ENCODE measurements at places on chromosomes 3 and 15.
A peak's percentile ranks its signal among the peaks of the same experiment; 100 is the strongest.

GRCh38 chr3:151539599-151539998 lies 78.7 kb upstream of the IGSF10 start:
- no peak for DNase-seq

DNA sequence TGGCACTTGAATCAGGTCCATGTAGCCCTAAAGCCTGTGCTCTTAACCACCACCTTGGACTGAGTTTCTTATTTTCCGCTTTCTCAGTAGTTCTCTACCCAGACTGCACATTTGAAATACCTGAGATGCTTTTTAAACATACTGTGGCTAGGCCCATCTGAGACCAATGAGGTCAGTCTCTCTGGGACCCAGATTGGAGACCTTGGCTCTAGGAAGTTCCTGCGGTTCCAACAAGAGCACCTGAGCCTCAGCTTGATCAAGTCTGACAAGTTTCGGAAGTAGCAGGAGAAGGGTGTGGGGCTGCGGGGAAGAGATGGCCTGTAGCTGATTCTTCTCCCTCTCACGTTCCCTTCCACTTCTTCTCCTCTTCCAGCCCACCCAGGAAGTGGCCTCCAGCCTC lies 11.5 kb upstream of the TSEN2 start:
- no peak for DNase-seq

DNA sequence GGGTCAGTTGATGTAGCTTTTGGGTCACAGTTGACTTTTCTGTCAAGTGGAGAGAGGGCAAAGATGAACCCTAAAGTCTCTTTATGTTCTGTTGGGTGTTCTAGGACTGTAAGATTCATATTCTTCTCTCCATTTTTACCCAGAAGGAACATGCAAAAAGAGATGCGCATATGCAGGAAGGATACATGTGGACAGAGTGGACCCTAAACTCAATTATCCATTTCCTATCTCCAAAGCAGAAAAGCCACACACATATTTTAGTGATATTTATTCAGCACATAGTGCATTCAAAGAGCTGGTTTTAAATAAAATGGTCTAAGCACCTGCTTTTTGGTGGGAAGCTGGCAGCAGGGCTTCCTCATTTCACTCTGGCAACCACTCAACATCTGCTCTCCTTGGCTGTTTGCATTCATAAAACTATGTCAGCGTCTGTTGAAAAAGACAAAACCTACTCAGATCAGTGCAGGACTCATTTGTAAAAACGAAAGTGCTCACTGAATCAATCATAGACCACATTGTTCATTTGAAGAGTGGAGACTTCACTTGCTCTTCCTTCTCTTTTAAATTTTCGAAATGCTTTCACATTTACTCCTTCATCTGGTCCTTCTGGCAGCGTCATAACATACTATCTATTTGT lies 96.6 kb downstream of the SEMA6D start:
- DNase-seq, result no peak

DNA sequence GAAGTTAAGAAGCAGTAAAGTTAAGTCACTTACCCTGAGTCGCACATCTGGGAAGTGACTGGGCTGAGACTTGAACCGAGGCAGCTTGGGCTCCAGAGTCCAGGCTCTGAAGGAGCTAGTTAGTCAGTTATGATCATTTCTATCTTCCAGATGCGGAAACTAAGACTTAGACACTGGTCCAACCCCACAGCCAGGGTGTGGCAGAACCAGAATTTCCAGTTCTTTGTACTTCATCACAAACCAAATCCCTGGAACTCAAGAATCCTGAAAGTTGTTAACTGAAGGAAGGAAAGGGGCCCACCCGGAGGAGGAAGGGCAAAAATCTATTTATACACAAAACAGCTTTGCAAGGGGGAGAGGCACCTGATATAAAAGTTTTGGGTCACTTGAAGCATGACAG lies 389.9 kb downstream of the SHQ1 start:
- no peak for DNase-seq

DNA sequence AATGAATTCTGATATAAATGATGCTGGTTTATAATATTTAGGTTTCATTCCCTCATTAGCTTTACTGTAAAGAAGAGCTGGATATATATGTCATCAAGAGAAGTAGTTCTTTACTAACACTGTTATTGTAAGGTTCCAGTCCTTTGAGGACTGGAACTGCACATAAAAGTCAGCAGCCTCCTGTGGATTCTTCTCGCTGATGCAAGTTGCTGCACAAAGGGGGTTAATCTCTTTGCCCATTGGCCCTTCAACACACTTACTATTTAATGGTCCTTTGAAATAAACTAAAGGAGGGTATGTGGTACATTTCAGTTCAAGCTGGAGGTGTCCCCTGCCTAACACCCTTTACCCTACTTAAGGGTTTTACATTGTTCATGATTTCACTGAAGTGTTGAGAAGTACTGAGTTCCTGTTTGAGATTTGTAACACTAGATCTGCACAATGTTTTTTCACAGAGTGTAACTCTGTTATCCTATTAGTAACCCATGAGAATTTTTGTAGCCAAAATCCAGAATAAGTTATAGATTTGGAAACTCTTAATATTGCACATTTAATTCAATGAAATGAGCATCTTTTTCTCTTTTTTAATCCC lies 43.9 kb downstream of the NR2C2 start:
- no peak for DNase-seq

GRCh38 chr15:42137461-42138261 lies 18.8 kb downstream of the PLA2G4F start:
- peak; percentile 29 for DNase-seq

GRCh38 chr3:134928819-134929218 lies 133.8 kb downstream of the EPHB1 start:
- DNase-seq, result no peak

GRCh38 chr15:96046620-96047240 lies 283.8 kb upstream of the NR2F2 start:
- DNase-seq, result no peak

- DNase-seq, result no peak
Measured at GRCh38 chr3:57816471-57817095, 60.5 kb downstream of the SLMAP start.

- no peak for DNase-seq
Measured at GRCh38 chr15:83644439-83644838, 9.5 kb upstream of the ADAMTSL3 start.

DNA sequence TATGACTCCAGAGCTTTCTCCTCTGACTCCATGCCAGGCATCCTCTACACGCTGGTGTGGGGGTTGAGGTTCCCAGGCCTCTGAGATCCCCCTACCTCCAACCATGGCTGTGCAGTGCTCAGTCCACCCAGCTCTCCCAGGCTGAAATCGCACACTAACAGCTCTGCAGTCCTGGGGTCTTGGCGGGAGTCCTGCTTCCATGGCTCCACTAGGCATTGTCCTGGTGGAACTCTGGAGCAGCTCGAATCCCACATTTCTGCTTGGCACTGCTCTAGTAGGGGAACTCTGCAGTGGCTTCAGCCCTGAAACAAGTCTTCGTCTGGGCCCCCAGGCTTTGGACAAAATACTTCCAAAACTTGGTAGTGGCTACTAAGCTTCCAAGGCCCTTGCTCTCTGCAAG lies 50.7 kb downstream of the ROPN1B start:
- DNase-seq, result no peak

DNA sequence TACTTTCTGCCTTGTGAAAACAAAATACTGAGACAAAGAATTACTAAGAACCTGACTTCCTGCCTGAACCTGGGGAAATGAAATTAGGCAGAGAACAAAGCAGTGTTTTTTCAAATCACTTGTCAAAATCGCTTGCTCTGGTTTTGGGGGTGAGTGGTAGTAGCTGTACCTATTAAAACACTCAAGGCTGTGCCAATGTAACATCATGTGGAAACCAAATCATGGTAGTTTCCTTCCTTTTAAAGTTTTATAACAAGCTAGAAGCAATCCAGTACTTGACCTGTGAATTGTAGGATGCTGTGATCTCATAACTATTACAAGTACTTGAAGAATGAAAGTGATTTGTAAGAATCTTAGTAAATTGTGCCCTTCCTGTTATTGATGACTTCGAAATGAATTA lies 6.7 kb downstream of the CMTM8 start:
- no peak for DNase-seq

DNA sequence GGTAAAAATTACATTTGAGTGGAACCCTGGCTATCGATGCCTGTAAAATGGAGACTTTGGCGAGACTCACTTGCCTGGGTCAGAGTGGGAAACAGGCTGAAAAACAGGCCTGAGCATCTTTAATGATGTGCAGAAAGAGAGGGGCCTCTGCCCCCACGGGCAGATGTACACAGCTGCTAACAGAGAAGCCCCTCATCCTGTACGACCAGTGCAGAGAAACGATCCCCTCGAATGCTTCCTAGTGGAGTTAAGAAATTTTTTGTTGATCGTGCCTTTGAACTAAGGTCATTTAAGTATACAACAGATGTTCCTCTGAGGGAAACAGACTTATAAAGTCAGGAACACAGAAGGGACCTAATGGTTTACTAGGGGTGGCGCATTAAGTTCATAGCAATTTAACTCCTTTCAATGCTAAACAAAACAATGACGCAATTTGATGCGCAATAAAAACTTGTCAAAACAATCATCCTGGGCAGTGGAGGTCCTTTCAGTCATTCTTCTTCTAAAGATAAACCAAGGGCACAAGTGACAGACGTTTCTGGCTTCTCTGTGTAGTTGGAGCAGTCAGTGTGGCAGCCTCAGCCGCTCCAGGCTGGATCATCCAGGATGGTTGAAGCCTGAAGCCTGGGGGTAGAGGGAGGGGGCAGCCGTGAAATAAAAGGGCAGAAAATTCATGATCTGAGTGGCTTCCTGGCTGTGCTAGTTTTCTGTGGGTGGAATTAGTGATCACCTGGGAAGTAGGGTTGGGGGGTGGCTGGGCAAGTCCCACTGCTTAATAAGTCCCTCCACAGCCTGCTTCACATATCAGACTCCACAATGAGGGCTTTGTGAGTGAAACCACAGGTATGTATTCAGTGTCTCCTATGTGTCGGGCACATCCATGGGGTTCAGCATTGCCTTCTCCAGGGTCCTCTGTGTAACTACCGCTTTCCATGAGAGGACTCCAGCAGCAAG lies 50.8 kb upstream of the MRPS22 start:
- DNase-seq, result no peak

DNA sequence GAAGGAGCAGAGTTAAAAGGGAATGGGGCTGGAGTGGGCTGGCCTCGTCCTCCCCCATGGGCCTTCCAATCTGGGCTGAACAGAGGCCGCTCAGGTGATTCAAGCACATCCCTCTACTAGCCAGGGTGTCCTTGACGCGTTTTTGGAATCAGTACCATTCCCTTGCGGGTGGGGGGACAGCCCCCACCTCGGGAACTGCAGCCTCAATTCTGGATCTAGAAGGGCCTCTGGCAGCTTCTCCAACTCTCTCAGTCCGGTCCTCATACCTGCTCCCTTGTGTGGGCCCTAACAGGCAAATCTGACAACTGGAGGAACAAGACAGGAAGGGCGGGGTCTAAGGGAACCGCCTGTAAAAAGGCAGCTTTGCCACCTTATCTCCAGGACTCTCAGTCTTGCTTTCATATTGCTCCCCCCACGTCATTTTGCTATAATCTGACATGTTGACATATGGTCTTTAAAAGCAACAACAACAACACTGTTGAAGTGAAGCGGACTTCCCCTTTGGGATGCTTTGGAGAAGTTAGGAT lies 802 bp upstream of the CHRNB4 start:
- DNase-seq, result no peak

DNA sequence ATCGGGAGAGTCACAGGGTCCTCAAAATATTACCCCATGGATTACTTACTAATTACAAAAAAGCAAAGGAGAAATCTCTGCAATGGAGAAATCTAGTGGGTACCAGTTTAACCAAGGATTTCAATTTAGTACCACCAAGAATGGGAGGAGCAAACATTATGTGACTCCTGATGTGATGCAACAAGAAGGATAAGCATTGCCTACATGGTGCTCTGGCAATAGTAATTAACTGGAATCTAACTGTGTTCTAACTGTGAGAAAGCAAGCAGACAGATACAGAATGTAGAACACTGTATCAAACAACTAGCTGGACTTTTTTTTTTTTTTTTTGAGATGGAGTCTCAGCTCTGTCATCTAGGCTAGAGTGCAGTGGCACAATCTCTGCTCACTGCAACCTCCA lies 159.2 kb downstream of the TNIK start:
- DNase-seq, result no peak

- DNase-seq, result no peak
Measured at GRCh38 chr15:49460411-49460941, 37.4 kb downstream of the FGF7 start.

DNA sequence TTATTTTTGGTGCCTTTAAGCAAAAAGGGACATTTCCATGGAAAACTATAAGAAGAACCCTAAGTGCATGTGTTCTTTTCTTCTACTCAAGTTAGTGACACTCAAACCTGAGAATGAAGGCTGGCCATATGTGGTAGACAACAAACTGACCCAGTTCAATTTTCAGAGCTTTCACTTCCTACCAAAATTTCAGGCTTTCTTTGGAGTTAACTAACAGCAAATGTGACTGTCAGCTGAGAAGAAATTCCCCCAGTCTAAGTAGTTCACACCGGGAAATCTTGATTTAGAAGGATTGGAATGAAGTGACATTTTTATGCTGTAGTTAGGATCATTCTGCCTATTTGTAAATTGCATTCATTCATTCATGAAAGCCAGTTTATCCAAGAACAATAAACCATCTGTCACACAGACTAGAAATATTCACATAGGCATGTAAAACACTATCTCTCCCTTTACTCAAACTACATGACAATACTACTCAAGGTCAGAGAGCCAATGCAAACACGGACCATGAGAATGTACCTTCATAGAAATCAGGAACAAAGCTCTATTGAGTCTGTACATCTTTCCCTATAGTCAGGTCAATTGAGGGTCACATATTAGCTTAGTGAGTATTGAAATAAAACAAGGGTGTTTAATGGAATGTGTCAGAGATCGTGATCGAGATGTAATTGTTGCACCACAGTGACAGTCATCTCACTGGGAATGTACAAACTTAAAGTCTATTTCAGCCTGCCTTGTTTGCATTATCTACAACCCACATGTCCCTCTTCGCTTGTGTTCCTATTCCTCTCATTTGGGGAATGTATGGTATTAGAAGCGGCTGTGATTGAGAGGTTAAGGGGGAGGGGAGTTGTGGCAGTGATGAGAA lies 113.8 kb upstream of the TGFBR2 start:
- DNase-seq, result no peak

DNA sequence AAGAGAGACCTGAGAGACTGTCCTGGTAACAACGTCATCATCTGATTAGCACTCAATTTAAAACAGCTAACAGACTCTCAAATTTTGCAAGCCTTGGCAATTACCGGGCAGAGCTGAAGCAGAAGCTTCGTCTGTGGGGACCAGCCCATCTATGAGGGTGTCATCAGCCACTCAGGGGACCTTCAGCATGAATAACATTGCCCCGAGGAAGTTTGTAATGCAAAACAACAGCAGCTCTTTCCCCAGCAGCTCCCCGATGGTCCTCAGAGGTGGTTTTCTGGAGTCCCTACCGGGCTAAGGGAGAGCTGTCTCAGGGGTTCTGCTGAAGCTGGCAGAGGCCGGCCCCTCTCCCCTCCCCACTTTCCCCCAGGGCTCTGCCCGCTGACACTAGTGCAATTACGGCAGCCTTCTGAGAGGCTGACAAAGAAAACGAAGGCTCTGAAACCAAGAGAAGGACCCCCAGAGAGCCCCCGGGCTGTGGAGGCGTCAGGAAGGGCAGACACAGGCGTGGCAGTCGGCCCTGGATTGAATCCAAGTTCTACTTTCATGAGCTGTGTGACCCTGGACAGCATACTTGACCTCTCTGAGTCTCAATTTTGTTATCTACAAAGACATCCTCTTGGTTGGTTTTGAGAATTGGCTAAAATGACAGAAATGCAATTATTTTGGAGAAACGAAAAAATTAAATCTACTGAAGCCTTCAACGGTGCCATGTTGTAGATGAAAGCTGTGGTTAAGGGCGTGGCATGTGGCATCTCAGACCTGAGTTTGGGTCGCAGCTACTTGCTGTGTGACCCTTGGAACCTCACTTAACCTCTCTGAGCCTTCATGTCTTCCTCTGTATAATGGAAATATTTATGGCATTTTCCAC lies 102.1 kb upstream of the TLE3 start:
- no peak for DNase-seq

Measured in NCI-H1436 treated with DMSO at 0.1 percent for 48 hours (cell line).